Hippocampal formation (tissue), 2 donors: ENCODE measurements at places on chromosomes 2 and 18.

DNA sequence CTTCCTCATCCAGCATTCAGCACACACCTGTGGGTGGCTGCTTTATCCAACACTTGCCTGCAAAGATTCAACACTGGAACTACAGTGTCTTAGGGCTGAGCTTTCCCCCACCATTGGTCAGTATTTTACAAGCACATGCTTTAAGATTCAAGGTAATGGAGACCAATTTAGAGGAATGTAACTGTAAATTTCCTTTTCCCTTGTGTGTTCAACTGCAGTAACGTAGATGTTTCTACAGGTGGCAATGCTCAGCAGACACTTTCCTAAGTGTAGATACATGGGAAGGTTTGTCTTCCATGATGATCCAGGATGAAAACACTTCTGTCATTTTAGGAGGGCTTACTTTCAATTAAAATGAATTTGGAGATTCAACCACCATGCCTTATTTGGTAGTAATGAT is 143.6 kb upstream of the PXDN start:
- peak; percentile 26 for DNase-seq

DNA sequence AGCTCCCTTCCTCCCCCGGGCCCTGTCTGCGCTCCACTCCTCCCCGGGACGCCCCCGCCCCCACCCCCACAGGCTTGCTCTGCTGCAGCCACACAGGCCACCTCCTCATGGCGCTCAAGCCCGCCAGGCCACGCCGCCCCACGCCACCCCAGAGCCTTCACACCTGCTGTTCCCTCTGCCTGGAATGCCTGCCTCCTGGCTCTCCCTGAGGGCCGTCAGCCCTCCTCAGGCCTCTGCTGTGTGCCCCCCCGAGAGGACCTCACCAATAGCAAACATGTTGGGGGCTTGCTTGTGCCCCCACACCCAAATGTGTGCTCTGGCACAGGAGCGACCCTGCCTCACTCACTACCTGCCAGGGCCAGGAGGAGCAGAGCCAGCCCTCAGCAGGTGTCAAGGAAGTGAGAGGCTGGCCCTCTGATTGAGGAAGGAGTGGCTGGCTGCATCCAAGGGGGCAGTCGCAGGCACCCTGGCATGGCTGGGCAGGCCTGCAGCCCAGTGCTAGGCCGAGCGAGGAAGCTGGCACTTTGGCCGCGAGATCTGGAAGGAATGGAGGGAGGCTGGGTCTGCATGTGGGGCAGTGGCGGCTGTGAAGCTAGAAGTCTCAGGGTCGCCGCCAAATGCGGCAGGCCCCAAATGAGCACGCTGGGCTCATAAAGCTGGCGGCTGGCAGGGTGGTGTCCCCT is 86.5 kb downstream of the INHBB start:
- no peak for DNase-seq

GRCh38 chr2:150191349-150191748 is 296.1 kb downstream of the RND3 start:
- no peak for DNase-seq

GRCh38 chr2:25492726-25493125 is 151.0 kb upstream of the DNMT3A start:
- DNase-seq = no peak

DNA sequence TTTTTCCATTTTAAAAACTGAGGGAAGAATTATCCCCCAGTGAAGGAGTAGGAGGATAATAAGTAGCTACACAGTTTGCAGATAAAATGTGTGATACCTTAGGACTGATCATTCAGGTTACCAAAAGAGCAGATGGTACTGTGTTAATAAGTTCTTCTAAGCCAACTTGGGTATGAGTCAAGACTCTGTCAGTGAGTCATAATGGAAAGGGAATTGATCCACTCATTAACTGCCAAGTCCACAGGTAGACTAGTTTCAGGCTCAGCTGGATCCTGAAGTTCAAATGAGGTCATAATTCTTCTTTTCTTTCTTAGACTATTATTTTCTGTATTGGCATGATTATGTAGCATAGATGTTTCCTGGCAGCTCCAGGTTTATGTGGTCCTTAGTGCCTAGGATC is 142.4 kb upstream of the ALPP start:
- no peak for DNase-seq

DNA sequence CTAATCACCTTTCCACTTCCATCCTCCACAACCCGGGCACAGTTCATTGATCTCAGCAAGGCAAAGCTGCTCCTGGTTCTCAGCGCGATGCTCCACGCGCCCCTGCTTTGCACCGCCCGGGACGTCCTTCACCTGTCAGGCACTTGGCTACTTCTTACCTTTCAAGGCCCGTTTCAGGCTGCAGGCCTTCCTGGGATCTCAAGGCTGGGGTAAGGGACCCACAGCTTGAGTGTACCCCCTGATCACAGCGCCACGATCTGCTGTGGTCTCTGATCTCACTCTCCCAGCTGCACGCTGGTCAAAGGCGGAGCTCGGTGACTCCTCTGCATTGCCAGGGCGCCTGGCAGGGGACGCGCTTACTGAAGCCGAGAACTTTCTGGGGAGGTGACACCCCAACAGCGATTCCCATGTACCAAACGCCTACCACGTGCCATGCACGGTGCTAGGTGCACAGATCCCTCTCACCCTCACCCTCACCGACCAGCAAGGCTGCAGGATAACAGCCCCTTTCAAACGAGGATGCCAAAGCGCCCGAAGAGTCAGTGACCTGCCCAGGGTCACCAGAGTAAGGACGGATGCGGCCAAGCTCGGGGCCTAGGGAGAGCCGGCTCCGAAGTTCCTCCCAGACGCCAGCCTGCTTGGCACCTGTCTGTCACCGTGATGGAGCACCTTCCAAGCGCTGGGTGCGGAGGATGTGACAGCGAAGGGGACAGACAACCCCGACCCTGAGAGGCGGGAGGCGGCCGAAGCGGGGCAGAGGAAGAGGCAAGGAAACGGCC is 818 bp downstream of the ITGB1BP1 start:
- peak; percentile 18 for DNase-seq

GRCh38 chr2:240377366-240377765 is 58.1 kb upstream of the GPC1 start:
- DNase-seq = no peak

DNA sequence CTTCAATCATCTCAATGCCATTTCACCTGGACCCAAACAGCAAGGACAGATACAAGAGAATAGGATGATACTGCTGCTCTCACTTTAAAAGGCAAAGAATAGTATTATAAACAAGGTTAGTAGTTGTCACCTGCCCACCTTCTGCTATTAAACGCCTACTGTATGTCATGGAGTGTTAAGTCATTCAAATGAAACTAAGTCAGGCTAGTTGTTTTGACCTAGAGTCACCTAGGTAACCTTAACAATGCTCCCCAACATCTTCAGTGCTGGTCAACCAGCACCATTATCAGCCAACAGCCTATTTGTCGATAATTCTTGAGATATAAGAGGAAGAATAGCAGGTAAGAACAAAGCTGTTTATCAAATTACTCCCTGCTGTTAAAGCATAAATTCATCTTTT is 39.2 kb downstream of the TRIP12 start:
- DNase-seq = no peak

- no peak for DNase-seq
Observed at GRCh38 chr2:138726681-138727080, 53.5 kb downstream of the NXPH2 start.

GRCh38 chr2:97998431-97999005 is 2.8 kb upstream of the TMEM131 start:
- DNase-seq = no peak

DNA sequence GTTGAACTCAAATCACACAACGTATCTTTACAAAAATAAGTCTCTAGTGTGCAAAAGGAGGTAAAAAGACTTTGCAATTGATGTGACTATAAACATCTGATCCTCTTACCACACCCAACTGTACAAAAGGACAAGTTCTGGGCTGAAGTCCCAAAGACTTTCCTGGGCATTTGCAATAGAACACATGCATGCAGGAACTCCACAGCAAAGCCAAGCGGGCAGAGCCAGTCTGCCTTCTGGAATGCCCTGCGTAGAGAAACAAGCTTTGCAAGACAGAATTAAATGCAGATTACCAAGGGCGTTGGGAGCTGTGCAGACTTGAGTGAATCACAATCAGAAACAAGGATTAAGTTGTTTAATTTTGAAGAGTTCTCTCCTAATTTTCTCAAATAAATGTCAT is 208.4 kb upstream of the ZNF521 start:
- no peak for DNase-seq

GRCh38 chr2:54767921-54768320 is 44.5 kb downstream of the EML6 start:
- no peak for DNase-seq

DNA sequence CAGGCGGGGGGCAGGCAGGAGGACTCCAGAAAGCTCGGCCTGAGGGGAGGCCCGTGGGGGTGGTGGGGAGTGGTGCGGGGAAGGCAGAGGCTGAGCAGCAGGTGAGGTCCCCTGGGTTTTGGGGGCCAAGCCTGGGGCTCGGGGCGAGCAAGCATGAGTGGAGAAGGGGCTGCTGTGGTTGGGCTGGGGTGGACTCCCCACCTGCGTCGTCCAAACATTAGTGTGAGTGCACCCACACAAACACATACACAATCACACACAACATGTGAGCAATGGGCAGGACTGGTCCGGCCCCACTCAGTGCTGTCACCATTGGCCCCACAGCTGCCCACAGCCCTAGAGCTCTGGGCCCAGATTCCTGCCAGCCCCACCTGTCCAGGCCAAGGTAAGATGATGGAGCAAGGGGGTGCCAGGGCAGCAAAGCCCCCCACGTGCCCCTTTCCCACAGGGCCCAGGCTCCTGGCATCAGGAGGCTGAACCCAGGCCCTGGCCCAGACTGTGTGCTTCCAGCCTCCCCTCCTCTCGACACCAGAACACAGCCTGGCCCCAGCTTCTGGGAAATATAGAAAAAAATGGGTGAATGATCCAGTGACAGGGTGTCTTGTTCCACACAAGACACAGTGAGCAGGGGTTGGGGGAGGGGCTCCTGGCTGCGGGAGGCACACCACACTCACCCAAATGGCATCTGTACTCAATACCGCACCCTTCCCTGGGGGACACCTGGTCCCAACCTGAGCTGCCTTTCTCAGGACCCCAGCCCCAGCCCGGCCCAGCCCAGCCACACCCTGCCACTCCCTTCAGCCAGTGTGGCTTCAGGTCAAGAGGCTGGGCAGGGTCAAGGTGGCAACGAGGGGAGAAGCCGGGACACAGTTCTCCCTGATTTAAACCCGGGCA is 463 bp upstream of the ALPP start:
- no peak for DNase-seq

- DNase-seq = no peak
Observed at GRCh38 chr2:88696611-88697010, 5.1 kb downstream of the RPIA start.

DNA sequence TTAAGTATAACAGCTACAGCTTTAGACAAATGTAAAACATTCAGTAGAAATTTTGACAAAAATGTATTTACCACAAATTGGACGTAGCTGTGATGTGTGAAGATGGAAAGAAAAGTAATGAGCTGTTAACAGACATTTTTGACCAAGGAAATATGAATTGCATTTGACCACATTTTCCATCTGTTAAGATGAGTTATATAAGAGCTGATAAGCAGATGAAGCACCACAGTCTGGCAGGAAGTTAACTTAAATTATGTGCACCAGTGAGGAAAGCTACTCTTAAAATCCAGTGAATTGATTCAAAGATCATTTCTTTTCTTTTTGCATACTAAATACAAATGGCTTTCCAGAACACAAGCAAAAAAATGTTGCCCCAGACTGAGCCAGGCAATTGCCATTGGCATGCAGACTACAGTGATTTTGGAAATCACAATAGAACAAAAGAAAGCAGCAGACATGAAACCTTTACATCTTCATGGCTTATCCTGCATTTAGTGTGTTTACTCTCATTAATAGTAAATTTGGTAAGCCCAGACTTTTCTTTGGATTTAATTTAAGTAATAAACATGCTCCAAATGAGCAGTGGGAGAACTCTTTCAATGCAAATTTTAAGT is 493.7 kb downstream of the TMX3 start:
- DNase-seq = no peak

- DNase-seq = no peak
Observed at GRCh38 chr2:127641846-127642507, 4.0 kb upstream of the GPR17 start.

GRCh38 chr2:224034017-224034416 is 5.1 kb downstream of the SERPINE2 start:
- DNase-seq = no peak

GRCh38 chr2:189344043-189344442 is 97.2 kb upstream of the WDR75 start:
- DNase-seq = no peak

- no peak for DNase-seq
Observed at GRCh38 chr2:216743781-216744180, 48.4 kb upstream of the IGFBP5 start.

GRCh38 chr2:215434447-215435279 is 1.2 kb downstream of the FN1 start:
- no peak for DNase-seq

GRCh38 chr18:49846718-49847470 is 33.6 kb upstream of the ACAA2 start:
- no peak for DNase-seq

- DNase-seq = no peak
Observed at GRCh38 chr2:84855731-84856130, 25.2 kb downstream of the TRABD2A start.

DNA sequence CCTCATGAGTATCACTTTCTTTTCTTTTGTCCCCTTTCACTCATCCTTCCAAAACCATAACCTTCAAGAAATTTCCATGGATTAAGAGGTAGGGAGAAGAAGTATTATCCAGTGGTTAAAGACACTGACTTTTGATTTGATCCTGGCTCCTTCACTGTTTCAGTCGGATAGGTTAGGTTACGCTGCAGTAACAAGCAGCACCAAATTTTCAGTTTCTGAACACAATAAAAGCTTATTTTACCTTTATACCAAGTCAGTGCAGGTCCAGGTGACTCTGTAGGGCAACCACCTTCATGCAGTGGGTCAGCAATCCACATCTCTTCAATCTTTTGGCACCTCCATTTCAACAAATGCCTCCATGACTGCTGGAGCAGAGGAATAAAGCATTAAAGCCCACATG is 15.0 kb upstream of the MARCHF4 start:
- no peak for DNase-seq

DNA sequence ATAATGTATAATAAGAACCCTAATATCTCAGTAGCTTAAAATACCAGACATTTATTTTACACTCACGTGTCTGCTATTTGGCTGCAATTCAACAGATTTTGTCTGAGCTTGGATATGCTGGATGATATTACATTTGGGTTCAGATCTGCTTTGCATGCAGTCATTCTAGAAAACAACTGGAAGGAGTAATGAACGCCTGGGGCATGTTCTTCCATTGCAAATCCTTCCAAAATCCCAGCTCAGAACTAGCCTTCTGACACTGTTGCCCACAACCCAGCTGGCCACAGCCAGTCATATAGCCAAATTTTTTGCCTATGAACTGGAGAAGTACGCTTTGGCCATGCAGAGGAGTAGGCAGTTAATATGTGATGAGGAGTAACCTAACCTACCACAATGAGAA is 597.8 kb upstream of the VRK2 start:
- DNase-seq = no peak

- no peak for DNase-seq
Observed at GRCh38 chr2:47486841-47487497, 84.0 kb downstream of the MSH2 start.

GRCh38 chr2:31196622-31197021 is 20.7 kb downstream of the CAPN14 start:
- DNase-seq = no peak

- DNase-seq = no peak
Observed at GRCh38 chr2:54809819-54810218, 86.4 kb downstream of the EML6 start.
